ENCODE measurements at places on chromosomes 1 and 21.

GRCh38 chr1:104073463-104073902 lies 323.8 kb downstream of the AMY1C start:
- DNase-seq = no peak

DNA sequence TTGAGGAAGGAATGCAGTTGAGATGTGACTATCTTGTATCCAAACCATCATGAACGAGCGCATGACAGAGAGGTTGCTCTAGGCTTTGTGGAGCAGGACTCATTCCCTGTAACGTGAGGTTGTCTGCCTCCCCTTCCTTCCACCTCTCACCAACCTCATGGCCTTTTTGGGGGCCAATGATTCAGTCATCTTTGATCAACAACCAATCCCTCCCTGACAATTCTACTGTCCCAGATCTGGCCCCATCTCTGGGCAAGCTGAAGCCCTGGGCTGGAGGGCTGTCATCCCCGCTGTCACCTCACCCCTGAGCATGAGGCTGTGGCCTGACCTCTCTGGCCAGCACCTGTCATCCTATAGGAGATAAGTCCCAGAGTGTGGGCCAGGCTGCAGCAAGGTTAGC lies 19.7 kb downstream of the MTARC1 start:
- no peak for DNase-seq

DNA sequence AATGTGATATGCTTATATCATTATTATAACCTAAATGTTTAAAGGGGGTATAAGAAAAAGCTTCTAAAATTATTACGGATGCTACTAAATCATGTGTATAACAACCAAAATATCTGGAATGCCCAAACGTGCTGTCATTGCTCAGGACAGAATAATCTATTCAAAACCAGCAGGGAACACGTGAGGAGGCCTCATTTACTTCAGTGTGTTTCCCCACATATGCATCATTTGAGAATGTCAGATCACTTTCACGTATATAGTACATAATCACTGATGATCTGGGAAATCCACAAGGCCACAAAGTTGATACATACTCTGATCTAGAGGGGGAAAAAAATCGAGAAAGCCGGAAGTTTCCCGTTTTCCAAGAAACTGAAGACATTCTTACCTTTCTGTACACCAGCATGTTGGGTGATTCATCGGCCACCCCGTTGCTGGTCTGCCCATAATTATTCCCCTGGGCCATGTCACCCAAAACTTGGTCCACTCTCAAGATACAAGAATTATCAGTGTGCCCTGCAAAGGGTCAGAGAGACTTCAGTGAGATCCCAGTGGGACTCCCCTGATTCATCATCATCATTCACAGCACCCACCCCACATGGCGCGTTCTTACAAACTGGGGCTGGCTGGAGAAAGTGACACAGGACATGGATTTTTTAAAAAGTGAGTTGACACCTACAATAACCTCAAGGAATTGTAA lies 1.5 kb downstream of the RGS7 start:
- DNase-seq = no peak

- no peak for DNase-seq
Observed at GRCh38 chr1:225674381-225674780, 21.5 kb upstream of the ENAH start.

- DNase-seq = no peak
Observed at GRCh38 chr1:228920831-228921230, 185.6 kb downstream of the RHOU start.

DNA sequence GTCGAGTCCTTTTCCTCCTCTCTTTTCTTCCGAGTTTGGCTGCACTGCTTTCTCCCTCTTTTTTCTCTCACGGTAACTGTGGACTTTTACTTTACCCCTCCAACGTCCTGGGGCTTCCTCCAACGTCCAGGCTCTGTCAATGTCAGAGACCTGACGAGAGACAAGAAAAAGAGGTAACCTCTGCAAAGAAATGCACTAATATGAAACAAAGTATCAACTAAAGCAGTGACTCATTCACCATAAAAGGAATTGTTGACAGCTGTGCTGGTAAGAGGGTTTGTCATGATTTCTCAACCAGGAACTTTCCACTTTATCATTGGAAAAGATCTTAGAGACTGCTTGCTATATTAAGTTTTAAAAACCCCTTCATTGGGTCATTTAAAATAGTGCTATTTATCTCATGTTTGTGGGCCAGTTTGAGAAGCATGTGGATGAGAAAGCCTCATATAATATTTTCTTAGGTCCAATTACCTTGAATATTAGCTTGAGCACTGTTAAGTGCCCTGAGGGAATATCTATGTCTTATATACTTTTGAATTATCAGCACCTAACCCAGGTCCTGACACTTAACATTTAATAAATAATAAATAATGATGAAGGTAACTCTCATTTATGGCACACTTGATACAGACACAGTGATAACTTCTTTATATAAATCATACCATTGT lies at the start of gene GBP2:
Gene GBP2, minus strand, starts transcription at position 202 of the 668 bp plus-strand sequence. CDS start 4,148 bp downstream, outside the sequence.
- DNase-seq = no peak

DNA sequence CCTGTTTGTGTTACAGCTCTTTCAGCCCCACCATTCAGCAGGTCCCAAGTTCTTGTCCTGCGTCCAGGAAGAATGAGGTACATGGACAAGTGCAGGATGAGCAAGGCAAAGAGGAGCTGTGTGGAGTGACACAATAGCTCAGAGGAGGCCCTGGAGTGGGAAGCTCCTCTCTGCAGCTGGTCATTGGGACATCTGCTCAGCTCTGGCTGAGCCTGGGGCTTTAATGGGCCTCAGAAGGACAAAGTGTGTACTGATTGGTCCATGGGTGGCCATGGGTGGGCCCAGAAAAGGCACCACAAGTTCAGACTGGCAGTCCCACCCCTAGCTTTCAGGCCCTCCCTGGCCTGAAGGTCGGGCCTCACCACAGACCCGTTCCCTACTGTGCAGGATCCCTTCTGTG lies 14.7 kb upstream of the HYI start:
- no peak for DNase-seq

DNA sequence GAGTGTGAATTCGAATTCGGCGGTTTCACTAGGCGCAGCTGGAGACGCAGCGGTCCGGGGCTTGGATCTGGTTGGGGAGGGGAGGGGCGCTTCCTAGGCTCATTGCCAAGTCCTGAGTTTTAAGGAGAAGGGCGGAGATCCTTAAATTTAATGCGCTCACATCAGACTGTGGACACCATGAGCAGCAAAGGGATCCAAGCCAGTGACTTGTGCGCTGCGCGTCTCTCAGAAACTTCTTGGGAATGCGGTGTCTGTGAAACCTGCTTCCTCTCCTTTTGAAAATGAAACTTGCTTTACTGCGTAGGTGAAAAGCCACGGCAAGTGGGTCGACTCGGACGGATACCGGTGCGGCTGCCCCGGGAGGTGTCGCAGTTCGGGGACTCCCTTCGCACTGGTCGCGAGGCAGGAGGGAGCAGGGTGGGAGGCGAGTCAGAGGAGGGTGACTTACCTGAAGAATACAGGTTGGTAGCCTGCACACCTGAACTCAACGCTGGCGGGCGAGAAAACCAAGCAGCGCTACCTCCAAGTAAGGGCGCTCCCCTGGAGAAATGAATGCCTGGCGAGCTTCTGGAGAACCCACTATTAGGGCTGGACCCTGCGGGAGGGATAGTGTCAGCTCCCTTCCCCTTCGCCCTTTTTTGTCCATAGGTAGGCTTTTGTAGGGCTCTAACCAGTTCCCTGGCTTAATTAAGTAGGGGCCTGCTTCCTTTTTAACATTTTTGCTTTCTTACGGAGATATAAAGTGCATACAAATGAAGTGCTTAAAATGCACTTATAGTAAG lies 992 bp downstream of the TENT5C start:
- peak; percentile 77 for DNase-seq

- peak; percentile 59 for DNase-seq
Observed at GRCh38 chr1:234961456-234962339, 166.9 kb downstream of the TOMM20 start.

DNA sequence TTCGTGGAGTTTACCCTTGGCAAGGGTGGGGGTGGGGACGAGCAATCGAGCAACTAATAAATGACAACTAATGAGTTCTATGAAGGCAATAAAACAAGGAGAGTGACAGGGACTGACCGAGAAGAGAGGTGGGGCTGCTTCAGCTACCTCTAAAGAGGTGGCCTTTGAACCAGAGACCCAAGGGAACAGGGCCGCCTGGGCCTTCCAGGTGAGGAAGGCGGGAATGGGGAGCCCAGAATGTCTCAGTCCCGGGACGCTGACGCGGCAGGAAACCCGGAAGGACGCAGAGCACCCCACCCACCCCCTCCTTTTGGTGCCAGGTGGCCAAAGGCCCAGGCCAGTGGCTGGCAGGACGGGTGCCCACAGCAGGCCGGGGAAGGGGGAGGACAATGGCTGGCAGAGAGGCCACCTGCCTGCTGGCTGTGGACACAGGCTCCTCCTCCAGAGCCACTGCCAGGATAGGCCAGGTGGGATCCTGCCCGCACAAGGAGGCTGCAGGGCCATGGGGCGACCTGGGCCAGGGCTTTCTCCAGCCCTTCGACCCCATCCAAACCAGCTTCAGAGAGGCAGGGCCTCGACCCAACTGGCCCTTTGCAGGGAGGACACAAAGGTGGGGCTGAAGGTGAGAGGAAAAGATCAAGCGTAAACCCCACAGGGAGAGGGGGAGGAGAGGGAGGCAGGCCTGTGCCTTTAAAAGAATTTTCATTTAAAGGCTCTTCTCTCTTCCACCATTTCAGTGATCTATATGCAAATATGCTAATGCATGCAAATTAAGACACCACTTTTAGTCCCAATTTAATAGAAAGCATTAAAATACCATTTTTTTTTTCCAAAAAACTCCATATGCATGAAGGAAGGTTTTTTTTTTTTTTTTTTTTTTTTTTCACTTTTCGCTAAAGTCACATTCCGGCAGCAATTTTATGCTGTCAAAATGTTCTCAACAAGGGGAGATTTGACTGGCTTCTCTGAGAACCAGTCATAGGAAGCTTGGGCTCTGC lies 58.1 kb downstream of the CASZ1 start:
- no peak for DNase-seq

GRCh38 chr1:31605908-31606427 lies 11.5 kb upstream of the HCRTR1 start:
- peak; percentile 13 for DNase-seq

DNA sequence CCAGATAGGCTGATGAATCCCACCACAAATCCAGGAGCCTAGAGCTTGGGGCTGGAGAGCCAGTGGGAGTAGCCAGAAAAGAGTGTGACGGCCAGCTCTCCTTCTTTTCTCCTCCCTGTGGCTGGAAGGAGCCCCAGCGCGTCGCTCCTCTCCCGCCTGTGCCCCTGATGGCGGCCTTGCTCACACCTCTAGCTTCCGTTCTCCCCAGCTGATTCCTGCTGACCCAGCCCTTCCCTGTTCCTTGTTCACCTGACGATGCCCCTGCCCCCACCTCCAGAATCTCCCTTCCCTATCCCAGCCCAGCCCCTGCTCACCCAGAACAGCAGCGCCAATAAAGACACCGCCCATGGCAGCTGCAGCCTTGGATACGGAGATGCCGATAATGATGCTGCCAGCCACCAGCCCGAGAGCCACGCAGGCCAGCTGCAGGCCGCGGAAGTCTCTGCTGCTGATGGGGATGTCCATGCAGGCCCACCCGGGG lies 656 bp downstream of the KNCN start:
- DNase-seq = no peak

DNA sequence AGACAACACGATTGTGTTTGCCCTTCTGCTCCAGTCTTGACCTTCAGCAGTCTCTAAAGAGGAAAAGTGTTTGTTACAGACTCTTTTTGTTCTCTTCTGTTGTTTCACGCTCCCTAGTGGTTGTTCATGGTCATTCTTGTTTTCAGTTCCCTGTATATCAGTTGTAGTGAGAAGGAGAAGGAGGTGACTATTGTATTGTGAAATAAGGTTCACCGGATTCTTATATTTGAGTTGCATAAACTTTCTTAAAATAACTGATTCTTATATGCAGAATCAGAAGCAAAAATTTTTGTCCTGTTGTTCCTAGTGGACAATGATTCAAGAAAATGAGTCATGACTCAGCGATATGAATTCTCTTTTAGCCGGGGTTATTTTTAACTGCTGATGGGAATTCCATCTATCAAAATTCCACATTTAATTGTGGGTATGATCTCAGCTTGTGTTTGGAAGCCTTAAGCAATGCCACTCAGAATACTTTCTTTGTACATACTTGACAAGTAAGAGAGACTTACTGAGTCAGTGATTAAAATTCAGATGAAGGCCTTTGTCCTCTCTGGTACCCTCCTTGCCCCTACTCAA lies 152.2 kb downstream of the CLEC20A start:
- no peak for DNase-seq

- no peak for DNase-seq
Observed at GRCh38 chr1:43651902-43652301, 2.0 kb downstream of the KDM4A start.

DNA sequence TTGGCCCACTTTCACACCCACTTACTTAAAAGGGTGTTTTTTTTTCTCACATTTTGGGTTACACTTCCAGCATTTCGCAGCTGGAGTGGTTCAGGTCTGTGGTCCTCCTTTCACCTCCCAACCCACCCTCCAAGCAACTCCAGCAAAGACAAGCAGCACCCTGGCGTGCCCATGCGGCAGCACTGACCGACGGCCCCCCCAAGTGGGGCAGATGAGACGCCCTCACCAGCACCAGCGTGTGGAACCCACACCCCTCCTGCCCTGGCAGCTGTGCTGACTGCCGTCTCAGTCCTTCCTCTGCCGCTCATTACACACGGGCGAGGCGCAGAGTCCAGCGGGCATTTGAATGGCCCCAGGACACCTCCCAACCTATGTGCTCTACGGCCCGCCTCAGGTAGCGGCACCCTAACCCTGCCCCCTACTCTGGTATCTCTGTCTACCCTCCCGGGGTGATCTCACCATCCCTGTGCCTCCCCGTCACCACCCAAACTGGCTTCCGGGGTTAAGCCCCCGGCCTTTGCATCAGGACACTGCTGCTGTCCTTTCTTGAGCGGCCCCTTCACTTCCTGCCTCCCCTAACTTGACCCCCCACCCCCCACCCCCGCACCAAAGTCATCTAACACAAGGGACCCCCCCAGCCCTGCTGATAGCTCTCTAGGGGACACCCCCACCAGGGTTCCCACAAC lies 10.9 kb downstream of the LSS start:
- peak; percentile 42 for DNase-seq

- DNase-seq = peak; percentile 64
Observed at GRCh38 chr1:8816831-8817411, 519 bp downstream of the RERE start.
